ENCODE measurements at places on chromosomes 11 and 22.

GRCh38 chr11:74847395-74847794 is 98.7 kb downstream of the RNF169 start:
- DNase-seq = no peak

- DNase-seq = no peak
Observed at GRCh38 chr11:122094836-122095235, 21.2 kb downstream of the BLID start.

DNA sequence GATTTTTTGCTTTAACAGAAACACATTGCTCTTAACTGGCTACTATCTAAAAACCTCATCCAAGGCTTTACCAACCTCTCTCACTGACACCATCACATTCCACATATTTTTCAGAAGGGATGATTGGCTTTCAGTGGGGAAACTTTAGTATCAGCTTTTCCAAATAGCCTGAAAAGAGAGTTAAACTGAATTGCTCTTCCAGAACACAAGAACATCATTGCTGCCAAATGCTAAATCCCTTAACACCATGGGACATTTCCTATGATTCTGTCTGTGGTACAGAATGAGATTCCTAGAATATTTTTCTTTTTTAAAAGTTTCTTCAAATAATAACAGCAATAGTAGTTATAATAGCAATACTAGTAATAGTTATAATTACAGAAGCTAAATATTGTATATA is 45.4 kb downstream of the SOX6 start:
- DNase-seq = no peak

GRCh38 chr22:45263463-45264269 is 21.1 kb upstream of the UPK3A start:
- DNase-seq = peak; percentile 79

DNA sequence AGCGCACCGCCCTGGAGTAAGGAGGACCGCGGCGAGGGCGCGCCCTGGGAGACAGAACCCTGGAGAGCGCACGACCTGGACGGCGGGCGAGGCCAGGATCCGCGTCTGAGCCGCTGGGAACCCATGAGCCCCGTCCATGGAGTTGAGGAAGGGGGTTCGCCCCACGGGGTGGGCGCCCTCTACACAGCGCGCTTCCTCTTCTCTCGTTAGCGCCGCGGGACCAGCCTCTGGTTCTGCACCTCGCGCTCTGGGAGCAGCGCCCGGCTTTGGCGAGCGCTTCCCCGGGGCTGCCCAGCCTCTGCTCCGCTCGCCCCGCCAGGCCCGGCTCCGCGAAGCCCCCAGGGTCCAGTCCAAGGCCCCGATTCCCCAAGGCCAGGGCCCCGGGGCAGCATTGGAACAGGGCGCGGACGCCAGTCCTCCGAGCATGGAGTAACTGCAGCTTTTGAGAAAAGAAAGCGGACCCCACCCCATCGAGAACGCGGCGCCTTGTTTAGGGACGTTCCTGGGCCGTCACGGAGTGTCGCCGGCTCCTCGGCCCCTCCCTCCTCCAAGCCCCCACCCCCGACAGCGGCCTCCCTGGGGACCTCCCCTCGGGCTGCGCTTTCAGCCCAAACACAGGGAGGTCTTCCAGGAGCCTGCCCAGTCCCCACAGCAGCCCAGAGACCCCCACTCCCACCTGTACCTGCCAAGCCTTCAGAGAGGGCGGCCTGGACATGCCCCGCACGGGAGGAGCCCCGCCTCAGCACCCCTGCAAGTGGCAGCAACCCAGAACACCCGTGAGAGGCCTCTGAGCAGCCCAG is 56.2 kb downstream of the BRD1 start:
- DNase-seq = no peak

GRCh38 chr11:17369094-17369493 is 17.5 kb downstream of the NCR3LG1 start:
- no peak for DNase-seq

- DNase-seq = no peak
Observed at GRCh38 chr11:76656571-76657081, 13.9 kb downstream of the LRRC32 start.

DNA sequence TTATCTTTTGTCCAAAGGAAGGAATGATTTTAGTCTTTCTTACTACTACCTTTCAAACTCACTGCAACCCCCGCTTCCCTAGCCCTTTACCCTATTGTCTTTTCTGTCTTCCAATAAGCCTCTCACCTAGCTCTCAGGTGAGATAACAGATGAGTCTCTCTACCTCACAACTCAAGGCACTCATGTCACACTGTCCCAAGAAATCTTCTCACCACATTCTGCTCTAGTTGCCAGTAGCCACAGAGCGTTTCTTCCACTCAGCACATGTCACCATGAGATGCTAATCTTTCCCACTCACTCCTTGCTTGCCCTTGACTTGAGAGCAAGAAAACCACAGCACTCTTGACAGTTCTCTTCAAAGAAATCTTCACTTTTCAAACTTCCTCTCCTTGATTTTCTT is 32.7 kb upstream of the TMEM41B start:
- DNase-seq = no peak

GRCh38 chr11:134497586-134497985 is 85.5 kb upstream of the B3GAT1 start:
- no peak for DNase-seq

DNA sequence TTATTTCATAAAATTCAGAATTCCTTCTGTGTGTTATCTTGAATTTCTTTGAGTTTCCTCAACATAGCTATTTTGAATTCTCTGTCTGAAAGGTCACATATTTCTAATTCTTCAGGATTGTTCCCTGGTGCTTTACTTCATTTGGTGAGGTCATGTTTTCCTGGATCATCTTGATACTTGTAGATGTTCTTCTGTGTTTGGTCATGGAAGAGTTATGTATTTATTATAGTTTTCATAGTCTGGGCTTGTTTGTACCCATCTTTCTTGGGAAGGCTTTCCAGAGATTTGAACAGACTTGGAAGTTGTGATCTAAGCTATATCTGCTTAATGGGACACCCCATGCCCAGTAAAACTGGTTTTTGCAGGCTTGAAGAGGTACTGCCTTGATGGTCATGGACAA is 149.6 kb downstream of the METTL15 start:
- no peak for DNase-seq

- no peak for DNase-seq
Observed at GRCh38 chr22:34099278-34099677, 179.0 kb upstream of the LARGE1 start.

DNA sequence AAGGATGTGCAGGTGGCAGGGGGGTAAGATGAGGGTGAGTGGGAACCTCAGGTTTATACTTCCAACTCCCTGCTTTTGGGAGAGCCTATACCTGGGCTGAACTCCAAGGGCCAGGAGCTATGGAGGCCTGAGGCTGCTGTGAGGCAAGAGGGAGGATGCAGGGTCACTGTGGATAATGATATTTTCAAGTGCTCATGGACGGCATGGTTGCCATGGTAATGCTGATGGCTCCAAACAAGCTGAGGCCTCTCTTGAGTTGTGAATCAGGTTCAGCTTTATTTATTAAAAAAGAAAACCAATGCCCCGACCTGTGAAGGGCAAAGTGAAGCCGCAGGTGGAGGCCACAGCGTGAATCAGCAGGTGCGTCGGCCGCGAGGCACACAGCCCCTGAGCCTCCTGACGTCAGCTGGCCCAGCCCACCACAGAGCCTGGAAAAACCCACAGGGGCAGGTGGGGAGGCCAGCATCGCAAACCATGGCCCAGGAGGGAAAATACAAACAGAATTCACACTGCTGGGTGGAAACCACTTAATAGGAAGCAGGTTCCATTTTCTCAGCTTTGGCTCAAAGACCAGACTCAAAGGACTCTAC is 17.4 kb upstream of the CREB3L1 start:
- no peak for DNase-seq

DNA sequence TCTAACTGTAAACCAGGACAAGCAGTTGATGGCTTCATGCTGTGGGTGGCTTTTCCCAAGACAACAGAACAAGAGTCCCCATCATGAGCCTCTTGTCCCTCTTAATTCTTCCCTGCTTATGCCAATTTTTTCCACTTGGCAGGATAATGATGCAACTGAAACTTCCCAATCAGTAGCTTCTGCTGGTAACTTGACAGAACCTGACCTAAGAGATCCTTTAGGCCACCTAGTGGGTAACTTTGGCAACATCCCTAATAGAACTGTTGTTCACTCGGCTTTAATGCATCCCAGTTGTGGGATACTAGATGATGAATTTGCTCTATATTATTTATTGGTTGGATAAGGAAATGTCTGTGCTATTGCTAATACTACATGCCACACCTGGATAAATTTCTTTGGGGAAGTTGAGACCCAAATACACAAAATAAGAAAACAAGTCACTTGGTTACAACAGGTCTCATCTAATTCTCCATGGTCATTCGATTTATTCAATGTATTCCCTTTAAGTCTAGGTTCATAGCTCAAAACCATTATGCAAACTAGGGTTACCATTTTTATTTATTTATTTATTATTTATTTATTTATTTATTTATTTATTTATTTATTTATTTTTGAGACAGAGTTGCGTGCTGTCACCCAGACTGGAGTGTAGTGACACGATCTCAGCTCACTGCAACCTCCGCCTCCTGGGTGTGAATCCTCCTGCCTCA is 41.4 kb upstream of the NFAM1 start:
- peak; percentile 67 for DNase-seq

- no peak for DNase-seq
Observed at GRCh38 chr22:41367680-41368542, 13.8 kb upstream of the TEF start.

GRCh38 chr11:13338019-13338426 is 60.4 kb downstream of the BMAL1 start:
- peak; percentile 71 for DNase-seq

GRCh38 chr11:14676068-14676467 is 32.5 kb downstream of the PDE3B start:
- no peak for DNase-seq

GRCh38 chr11:20623252-20623651 is 23.8 kb downstream of the SLC6A5 start:
- no peak for DNase-seq

DNA sequence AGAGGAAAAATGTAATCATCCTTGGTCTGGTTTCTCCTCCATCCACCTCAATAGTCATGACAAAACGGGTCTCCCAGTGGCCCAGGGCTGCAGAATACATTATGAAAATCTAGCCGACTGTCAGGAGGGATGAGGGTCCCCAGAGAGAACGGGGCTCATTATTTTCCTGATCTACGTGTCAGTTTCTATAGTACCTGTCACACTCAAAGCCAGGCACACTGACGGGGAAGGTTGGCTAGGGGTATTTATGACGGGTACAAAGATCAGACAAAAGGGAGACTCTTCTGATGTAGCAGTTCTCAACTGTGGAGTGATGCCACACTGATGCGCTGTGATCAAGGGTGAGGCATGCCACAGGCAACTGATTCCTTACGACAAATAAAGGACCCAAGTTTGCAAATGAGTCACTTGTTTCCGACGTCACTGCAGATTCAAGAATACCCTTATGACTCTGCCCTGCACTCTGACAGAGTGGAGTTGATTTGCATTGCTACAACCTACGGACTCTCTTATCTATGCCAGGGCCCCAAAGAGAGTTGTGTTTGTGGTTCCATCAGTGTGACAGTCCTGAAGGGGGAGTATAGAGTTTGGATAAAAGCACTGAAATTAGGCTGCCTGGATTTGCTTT is 188.2 kb upstream of the TBCEL start:
- DNase-seq = peak; percentile 15

- no peak for DNase-seq
Observed at GRCh38 chr22:43848366-43849171, 13.7 kb downstream of the SULT4A1 start.

DNA sequence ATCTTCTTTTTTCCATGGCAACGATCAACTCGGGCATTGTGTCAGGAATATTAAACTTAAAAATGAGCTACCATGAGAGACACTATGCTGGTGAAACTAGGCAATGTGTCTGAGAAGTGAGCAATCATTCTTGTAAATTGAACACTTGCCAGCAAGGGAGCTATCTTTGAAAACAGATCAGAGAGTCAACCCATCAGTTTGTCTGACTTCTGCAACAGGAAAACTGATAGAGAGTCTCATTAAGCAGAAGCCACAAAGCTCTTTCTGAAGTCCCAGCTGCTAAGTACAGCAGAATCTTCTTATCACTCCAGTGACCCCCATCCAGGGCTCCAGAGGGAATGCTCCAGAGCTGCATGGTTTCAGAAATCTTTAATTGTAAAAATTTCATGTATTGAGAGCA is 114.7 kb downstream of the MSANTD4 start:
- DNase-seq = no peak

DNA sequence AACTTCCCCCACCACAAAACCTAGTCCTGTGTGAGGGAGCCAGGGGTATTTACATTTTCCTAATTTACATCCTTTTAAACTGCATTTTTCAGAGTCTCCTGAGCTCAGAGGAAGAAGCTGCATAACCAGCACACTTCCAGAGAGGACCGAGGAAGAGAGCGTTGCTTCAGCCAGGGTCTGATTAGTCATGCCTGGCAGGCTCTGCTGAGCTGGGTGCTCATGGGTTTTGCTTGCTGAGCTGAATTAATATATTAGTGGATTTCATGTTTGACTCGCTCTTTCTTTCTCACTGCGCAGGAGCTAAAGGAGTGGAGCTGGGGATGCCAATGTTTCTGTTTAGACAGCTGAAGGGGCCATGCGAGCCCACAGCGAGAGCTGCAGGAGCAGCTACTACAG is 539.3 kb upstream of the B3GAT1 start:
- DNase-seq = no peak

DNA sequence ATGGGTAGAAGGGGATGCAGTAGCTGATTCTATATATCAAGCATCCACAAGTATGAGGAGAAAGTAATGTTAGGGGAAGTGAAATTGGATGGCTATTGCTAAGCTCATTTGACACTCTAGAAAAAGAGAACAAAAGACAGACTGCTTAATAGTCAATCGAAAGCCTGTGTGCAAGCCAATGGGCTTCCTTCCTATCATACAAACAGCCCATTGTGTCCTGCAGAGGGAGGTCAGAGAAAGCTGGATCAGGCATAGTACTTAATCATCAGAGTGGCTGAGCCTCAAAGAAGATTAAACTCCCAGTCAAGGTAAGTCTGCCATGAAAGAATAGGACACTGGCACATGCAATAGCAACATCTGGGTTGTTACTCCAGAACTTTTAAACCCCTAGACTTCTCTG is 50.9 kb upstream of the PGR start:
- no peak for DNase-seq

- DNase-seq = no peak
Observed at GRCh38 chr11:22763166-22763565, 66.4 kb downstream of the SVIP start.

- no peak for DNase-seq
Observed at GRCh38 chr11:126459691-126460281, 104.3 kb downstream of the ST3GAL4 start.

DNA sequence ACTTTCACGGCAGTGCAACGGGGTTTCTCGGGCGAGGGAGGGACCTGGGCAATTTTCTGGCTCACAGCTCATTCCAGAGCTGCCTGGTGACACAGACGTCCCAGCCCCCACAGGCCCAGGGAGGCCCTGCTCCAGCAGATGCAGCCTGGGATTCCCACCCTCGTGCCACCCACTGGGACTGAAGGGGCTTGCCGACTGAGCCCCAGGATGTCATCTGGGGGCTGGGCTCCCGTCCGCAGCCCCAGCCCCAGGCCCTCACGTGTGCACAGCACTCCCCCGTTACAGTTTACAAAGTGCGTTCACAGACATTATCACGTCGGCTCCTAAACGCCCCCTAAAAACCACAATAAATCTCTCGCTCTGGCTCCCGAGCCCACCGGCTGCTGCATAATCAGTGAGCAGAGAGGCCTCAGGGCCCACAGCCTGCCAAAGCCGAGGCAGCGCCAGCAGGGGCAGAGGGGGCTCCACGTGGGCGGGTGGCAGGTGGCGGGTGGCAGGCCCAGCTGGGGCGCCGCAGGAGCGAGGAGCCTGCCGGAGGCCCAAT is 76.9 kb upstream of the TCF20 start:
- DNase-seq = no peak

- DNase-seq = no peak
Observed at GRCh38 chr11:62125881-62126280, 2.1 kb downstream of the INCENP start.

GRCh38 chr22:43481568-43482317 is 69.9 kb downstream of the MPPED1 start:
- DNase-seq = peak; percentile 35

All from suppressor macrophage treated with lipopolysaccharide for 4 hours (primary cell).